Activated B cell treated with CpG ODN at 0.5 μM for 24 hours (primary cell): ENCODE measurements at places on chromosomes 1 and 21. TPM values are rescaled to one million over a fixed set of nuclear protein-coding genes. Genes with fewer than 3 reads are reported as not detected.
A peak's percentile ranks its signal among the peaks of the same experiment; 100 is the strongest.

DNA sequence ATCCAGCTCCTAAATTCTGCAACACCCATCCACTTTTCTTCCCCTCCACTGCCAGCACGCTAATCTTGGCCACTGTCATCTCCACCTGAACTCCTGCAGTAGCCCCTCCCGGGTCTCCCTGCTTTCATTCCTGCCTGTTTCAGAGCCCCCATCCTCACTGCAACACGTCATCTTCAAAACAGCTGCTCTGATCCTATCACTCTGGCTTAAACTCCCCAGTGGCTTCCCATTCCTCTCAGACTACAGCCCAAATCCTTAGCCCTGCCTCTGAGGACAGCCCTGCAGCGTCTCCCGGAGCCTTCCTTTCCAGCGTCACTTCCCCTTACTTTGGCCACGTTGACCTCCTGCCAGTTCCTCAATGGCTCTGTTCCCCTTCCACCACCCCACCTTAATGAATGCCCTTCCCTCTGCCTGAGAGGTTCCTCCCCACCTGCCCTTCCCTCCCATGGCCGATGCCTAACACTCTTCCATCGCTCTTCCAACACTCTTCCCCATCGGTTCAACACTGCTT lies 22.9 kb upstream of the IFNAR2 start:
- no peak for DNase-seq
- H3K27me3 ChIP-seq: no peaks in the 10 kb centered on the region
- no peaks in the 10 kb centered on the region for H3K36me3 ChIP-seq

GRCh38 chr1:4055294-4055967 lies 155.4 kb upstream of the C1orf174 start:
- no peak overlapping the region for H3K27ac ChIP-seq
- no peak for DNase-seq
- no peaks in the 10 kb centered on the region for H3K36me3 ChIP-seq
- H3K27me3 ChIP-seq: no peaks in the 10 kb centered on the region

Gene YARS1
- total RNA-seq: 219 and 232 TPM in 2 replicates

Gene CLIC6
- not detected in 2 replicates for total RNA-seq

DNA sequence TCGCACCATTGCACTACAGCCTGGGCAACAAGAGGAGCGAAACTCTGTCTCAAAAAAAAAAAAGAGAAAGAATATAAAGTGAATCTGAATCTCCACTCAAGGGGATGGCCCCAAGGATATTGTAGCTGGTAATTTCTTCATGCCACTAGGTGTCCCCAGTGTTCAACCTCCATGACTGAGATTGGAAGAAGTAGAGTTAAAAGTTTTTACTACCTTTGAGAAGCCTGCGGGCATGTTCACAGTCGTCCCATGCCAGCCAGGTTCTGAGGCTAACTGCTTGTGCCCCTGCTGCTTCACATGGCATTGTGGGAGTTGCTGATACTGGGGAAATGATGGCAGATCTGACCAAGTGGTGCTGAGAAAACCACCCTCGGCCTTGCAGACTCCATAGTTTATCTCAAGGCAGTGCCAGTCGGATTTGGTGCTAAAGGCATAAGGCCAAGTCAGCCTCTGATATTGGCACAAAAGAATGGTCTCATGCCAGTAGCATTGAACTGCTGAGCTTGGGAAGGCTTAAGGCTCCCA lies 10.8 kb upstream of the SHISA4 start:
- no peak for DNase-seq
- H3K27ac ChIP-seq: no peak overlapping the region
- no peak overlapping the region for H3K4me3 ChIP-seq
- peaks cover 35% of the 10 kb centered on the region for H3K36me3 ChIP-seq
- H3K4me1 ChIP-seq: peaks cover 11% of the 10 kb centered on the region

Gene ITPKB
- 88.5 and 97.3 TPM in 2 replicates for total RNA-seq

DNA sequence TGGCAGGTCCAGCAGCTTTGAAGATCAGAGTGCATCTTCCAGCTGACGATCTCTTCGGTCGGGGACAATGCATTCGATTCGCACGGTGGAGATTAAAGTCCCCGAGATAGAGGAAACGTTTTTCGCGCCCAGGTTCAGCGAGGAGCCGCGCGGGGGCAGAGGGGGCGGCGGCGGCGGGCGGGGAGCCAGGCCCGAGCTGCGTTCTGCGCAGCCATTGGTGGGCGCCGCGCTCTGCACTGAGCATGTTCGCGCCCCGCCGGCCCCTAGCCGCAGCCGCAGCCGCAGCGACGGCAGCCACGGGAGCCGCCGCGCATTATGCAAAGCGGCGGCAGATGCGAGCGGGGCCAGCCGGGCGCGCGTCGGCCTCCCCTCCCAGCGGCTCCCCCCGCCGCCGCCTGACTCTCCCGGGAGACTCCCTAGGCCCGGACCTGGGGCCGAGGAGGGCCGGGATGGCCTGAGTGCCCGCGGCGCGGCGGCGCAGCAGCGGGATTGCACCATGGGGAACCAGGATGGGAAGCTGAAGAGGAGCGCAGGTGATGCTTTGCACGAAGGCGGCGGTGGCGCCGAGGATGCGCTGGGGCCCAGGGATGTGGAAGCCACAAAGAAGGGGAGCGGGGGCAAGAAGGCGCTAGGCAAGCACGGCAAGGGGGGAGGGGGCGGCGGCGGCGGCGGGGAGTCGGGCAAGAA lies at the start of gene FMN2:
FMN2 (plus strand) TSS at position 270 of the 687 bp plus-strand sequence; CDS start at position 497, 227 bp downstream.
- H3K4me3 ChIP-seq: peak within 1 kb of the TSS; percentile 13
- peaks cover 5% of the 10 kb centered on the region for H3K4me1 ChIP-seq
- no peak for DNase-seq

GRCh38 chr21:36786186-36786585 lies 87.3 kb downstream of the SIM2 start:
- DNase-seq: no peak
- H3K27ac ChIP-seq: no peak overlapping the region
- H3K27me3 ChIP-seq: no peaks in the 10 kb centered on the region
- no peaks in the 10 kb centered on the region for H3K4me1 ChIP-seq

- H3K27ac ChIP-seq: no peak overlapping the region
- DNase-seq: no peak
- no peaks in the 10 kb centered on the region for H3K36me3 ChIP-seq
- H3K27me3 ChIP-seq: peaks cover 2% of the 10 kb centered on the region
- H3K4me1 ChIP-seq: peaks cover 13% of the 10 kb centered on the region
- no peak overlapping the region for H3K4me3 ChIP-seq
Measured at GRCh38 chr1:51299185-51299885, 31.0 kb downstream of the TTC39A start.

DNA sequence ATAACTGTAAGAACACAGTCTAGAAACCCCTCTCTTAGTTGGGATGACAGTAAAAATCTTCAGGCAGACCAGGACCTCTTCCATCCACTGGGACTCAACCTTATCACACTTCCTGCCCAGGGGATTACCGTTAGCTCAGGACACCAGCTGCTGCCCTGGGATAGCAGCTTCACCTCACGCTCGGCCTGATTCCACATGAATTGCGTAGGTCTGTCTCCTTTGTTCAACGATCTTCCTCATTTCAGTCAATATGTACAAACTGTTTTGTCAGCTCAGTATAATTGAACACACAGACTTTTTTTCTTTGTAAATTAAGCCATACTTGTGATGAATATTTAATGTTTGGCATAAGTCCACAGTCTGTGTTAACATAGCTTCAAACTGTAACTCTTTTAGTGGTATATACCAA lies 290.4 kb downstream of the GRIK1 start:
- H3K27ac ChIP-seq: no peak overlapping the region
- no peaks in the 10 kb centered on the region for H3K36me3 ChIP-seq
- DNase-seq: no peak
- H3K4me3 ChIP-seq: no peak overlapping the region
- H3K27me3 ChIP-seq: no peaks in the 10 kb centered on the region

DNA sequence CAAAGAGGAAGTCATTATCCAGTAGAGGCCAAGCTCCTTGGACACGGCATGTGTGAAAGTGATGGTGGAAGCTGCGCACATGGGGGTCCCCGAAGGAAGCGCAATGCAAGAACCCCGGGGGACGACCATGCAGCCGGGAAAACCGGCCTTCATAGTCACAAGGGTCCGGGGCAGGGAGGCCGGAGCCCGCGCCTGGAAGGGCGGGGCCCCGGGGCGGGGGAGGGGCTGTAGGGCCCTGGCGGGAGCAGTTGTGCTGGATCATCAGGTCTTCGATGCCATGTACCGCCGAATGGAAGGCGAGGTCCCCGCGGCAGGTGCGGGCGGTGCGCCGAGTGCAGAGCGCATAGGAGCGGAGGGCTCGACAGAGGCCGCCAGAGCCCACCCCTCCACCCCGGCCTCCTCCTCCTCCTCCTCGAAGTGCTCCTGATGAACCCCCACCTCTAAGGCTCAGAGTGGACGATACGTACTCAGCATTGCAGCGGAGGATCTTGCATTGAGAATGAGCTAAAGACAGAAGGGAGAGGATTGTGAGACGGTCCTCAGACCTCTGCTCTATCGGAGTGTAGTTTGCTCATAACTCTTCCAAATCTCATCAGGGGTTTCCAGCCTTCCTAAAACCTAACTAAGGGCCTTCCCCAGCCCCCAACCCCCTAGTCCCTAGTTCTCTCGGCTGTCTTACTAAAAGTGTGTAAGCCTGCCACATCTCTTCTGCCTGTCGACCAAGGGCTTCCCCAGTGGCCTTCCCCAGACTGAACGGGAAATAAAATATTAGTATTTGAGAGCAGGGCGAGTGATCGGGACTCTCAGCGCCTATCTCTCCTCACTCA lies 2.1 kb downstream of the HJV start:
- peak overlapping the region; percentile 71 for H3K4me3 ChIP-seq
- H3K4me1 ChIP-seq: peaks cover 8% of the 10 kb centered on the region
- DNase-seq: no peak

DNA sequence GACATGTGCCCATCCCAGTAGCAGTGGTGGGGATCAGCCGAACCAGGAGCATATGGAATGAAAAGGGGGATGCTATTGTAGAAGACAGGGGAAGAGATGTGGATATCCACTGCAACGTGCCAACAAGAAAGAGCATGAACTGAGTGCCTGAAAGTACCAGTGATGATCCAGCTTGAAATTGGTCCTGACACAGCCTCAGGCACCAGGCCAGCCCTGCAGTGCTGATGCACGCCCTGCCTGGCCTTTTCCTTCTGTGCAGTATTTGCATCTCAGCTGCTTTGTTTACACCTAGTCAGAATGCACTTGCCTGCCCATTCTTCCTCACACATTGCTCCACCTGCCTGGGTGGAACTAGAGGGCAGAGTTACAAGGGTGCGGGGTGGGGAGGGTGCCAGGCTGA lies 50.3 kb upstream of the ARTN start:
- DNase-seq: no peak
- no peaks in the 10 kb centered on the region for H3K36me3 ChIP-seq
- no peaks in the 10 kb centered on the region for H3K4me1 ChIP-seq
- no peak overlapping the region for H3K4me3 ChIP-seq

GRCh38 chr1:166925810-166926478 lies 49.4 kb downstream of the ILDR2 start:
- peaks cover 10% of the 10 kb centered on the region for H3K27me3 ChIP-seq
- H3K27ac ChIP-seq: peak overlapping the region; percentile 82
- DNase-seq: no peak
- H3K36me3 ChIP-seq: no peaks in the 10 kb centered on the region
- H3K4me1 ChIP-seq: peaks cover 34% of the 10 kb centered on the region

Gene SPATA1
- total RNA-seq: 4.6 and 4.7 TPM in 2 replicates

GRCh38 chr21:45127937-45128336 lies 53.6 kb downstream of the ADARB1 start:
- H3K27me3 ChIP-seq: no peaks in the 10 kb centered on the region
- H3K27ac ChIP-seq: no peak overlapping the region
- DNase-seq: no peak

- no peaks in the 10 kb centered on the region for H3K4me1 ChIP-seq
- H3K4me3 ChIP-seq: no peak overlapping the region
Measured at GRCh38 chr1:38133756-38134155, 87.2 kb upstream of the POU3F1 start.

DNA sequence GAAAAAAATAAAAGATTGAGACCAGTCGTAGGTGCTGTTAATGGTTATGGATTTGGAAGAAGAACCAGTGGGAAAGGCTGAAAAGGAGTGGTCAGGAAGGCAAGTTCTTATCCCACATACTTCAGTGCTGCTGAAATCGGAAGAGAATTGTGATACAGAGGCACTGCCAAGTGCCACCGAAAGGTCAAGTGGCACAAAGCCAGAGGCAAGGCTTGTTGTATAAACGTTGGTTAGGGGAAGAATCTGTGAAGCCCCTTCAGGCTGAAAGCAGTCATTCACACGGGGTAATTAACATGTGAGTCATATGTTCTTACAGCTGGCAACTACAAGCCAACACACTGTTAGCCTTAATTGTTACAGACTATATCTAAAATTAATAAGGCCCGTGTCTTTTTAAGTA lies 48.8 kb downstream of the ZBTB40 start:
- no peak for DNase-seq
- peaks cover 63% of the 10 kb centered on the region for H3K36me3 ChIP-seq
- H3K4me3 ChIP-seq: no peak overlapping the region
- H3K27ac ChIP-seq: no peak overlapping the region
- no peaks in the 10 kb centered on the region for H3K4me1 ChIP-seq

Gene KRTAP21-2
- not detected in 2 replicates for total RNA-seq

GRCh38 chr1:222023025-222023424 lies 281.1 kb upstream of the DUSP10 start:
- no peaks in the 10 kb centered on the region for H3K27me3 ChIP-seq
- H3K36me3 ChIP-seq: no peaks in the 10 kb centered on the region
- H3K27ac ChIP-seq: no peak overlapping the region
- no peak for DNase-seq

- no peak overlapping the region for H3K27ac ChIP-seq
- no peak for DNase-seq
- H3K4me1 ChIP-seq: peaks cover 35% of the 10 kb centered on the region
- no peaks in the 10 kb centered on the region for H3K36me3 ChIP-seq
Measured at GRCh38 chr1:89604414-89604735, 28.5 kb upstream of the LRRC8C start.

Gene NAV1
- total RNA-seq: 2.0 and 2.3 TPM in 2 replicates

Gene KIAA0040
- total RNA-seq: 55.5 and 57.2 TPM in 2 replicates

- no peak overlapping the region for H3K4me3 ChIP-seq
- no peaks in the 10 kb centered on the region for H3K4me1 ChIP-seq
- H3K27me3 ChIP-seq: peaks cover 11% of the 10 kb centered on the region
- no peak overlapping the region for H3K27ac ChIP-seq
- H3K36me3 ChIP-seq: peaks cover 4% of the 10 kb centered on the region
Measured at GRCh38 chr1:93960641-93961147, 51.5 kb upstream of the GCLM start.

DNA sequence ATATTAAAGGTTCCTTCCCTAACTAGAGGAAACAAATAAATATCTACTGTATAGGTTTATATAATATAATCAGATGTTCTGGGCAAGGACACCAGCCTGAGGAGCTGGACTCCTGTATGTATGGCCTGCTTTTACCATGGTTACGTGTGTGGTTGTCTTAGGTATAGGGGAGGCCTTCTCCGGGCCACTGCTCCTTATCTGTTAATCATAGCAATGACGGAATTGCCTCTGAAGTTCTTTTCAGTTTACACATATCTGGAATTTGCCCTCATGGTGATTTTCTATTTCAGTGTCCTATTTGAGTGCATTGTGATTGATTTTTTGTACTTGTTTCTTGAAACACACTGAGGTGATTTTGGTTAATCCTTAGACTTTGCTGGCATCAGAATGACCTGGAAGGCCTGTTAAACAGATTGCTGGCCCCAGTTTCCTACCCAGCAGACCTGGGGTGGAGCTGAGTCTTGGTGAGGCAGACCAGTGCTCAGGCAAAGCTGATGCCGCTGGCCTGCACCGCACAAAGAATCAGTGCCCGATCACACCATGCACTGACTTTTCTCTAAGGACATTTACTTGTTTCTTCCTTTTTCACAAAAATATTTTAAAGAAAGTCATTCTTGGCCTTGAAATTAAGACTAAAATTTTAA lies 18.5 kb downstream of the ABCB10 start:
- no peak overlapping the region for H3K27ac ChIP-seq
- H3K27me3 ChIP-seq: no peaks in the 10 kb centered on the region
- no peak for DNase-seq
- H3K4me3 ChIP-seq: no peak overlapping the region
- H3K4me1 ChIP-seq: peaks cover 21% of the 10 kb centered on the region
- peaks cover 72% of the 10 kb centered on the region for H3K36me3 ChIP-seq

- no peak for DNase-seq
- no peak overlapping the region for H3K4me3 ChIP-seq
Measured at GRCh38 chr1:67316180-67316902, 8.7 kb downstream of the IL12RB2 start.
